ENCODE measurements at places on chromosomes 5 and 9.

DNA sequence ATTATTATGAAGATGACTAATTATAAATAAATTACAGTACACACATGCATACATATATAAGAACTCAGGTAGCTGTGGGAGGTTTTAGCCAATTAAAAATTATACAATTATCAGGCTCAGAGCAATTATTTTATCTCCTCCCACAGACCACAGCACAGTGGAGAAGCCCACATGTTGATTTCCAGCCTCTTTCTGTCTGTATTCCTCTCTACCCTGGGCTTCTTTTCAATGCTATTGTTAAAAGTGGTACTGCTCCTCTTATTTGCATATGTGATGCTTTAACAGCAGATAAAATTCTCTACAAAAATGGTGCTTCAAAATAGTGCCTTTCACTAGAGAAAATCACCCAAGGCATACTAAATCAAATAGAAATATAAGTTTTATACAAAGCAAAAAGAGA, 218.7 kb downstream of the NFIB start:
- DNase-seq = no peak

DNA sequence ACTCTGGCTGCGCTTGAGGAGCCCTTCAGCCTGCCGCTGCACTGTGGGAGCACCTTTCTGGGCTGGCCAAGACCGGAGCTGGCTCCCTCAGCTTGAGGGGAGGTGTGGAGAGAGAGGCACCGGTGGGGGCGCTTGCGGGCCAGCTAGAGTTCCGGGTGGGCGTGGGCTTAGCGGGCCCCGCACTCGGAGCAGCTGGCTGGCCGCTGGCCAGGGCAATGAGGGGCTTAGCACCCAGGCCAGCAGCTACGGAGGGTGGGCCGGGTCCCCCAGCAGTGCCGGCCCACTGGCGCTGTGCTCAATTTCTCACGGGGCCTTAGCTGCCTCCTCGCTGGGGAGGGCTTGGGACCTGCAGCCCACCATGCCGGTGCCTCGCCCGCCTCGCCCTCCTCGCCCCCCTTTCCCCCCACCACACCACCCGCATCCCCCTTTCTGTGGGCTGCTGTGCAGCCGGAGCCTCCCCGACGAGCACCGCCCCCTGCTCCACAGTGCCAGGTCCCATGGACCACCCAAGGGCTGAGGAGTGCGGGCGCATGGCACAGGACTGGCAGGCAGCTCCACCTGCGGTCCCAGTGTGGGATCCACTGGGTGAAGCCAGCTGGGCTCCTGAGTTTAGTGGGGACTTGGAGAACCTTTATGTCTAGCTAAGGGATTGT, 954.5 kb downstream of the DTWD2 start:
- no peak for DNase-seq

DNA sequence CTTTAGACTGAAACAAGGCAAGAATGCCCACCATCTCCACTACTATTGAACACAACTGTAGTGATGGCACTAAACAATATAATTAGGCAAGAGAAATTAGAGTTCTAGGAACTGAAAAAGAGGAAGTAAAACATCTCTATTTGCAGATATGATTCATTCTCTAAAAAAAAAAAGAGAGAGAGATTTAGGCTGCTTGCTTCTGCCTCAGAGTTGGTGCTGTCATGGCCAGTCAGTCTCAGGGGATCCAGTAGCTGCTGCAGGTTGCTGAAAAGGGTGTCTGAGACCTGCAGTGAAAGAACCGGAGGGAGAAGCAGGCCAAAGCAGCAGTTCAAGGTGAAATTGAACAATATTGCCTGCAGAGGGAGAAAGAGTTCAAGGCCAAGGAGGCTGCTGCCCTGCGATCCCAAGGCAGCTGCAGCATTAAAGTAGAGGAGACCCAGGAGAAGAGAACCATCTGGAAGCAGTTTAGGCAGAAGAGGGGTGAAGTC, 72.5 kb downstream of the AP3B1 start:
- DNase-seq = no peak

GRCh38 chr9:106964822-106965525, 102.0 kb downstream of the ZNF462 start:
- DNase-seq = no peak

- no peak for DNase-seq
Observed at GRCh38 chr5:52668544-52669185, 119.1 kb upstream of the ITGA1 start.

- DNase-seq = no peak
Observed at GRCh38 chr5:9776525-9776924, 146.4 kb upstream of the TAS2R1 start.

GRCh38 chr9:110782701-110783100, 114.1 kb downstream of the MUSK start:
- DNase-seq = no peak

DNA sequence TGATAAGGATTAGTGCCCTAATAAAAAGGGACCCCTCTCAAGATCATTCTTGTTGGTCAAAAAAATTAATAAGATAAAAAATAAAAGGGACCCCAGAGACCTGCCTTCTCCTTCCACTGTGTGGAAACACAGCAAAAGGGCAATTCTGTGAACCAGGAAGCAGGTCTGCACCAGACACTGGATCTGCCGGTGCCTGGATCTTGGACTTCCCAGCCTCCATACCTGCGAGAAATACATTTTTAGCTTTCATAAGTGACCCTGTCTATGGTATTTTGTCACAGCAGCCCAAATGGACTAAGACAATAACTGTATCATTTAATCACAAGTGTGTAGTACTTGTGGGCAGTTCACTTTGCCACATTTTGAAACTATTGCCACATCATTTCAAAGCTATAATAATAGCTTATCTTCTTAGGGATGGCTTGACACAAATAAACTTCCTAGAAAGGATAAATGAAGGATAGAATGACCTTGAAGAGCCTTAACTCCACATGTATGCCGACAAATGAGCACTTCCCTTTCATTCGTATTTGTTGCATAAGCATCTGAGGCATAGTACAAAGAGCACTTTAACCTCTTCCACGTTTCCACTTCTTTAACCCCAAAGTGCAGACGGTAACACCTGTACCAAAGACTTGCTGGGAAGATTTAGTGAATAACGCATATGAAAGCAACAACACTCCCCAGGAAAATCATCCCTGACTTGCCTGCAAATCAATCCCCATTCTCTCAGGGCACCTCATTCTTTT, 336.5 kb downstream of the RFX3 start:
- DNase-seq = no peak

- DNase-seq = no peak
Observed at GRCh38 chr5:62327138-62328053, 21.4 kb downstream of the KIF2A start.

GRCh38 chr5:16531063-16531648, 65.6 kb upstream of the ZNF622 start:
- DNase-seq = no peak

GRCh38 chr5:151923866-151924476, 680 bp downstream of the GLRA1 start:
- no peak for DNase-seq

- no peak for DNase-seq
Observed at GRCh38 chr5:107700481-107700880, 29.7 kb upstream of the EFNA5 start.

- no peak for DNase-seq
Observed at GRCh38 chr5:129664336-129664937, 83.5 kb upstream of the MINAR2 start.

GRCh38 chr9:36820392-36820861, 213.6 kb downstream of the PAX5 start:
- DNase-seq = no peak

GRCh38 chr9:37952731-37953130, 48.8 kb upstream of the SLC25A51 start:
- DNase-seq = no peak

All from activated CD4-positive, CD25-positive, alpha-beta regulatory T cell treated with anti-CD3 and anti-CD28 coated beads, Interleukin-2, amount 50 U/mL, for 16 hours (primary cell).